COR-L47 (cell line): ENCODE measurements at places on chromosomes 16 and 17.

GRCh38 chr16:81696166-81696960 lies 82.7 kb upstream of the PLCG2 start:
- no peak for DNase-seq

- DNase-seq: no peak
Observed at GRCh38 chr17:80742581-80743180, 198.0 kb downstream of the RPTOR start.

GRCh38 chr17:45325810-45326209 lies 9.0 kb upstream of the MAP3K14 start:
- no peak for DNase-seq

DNA sequence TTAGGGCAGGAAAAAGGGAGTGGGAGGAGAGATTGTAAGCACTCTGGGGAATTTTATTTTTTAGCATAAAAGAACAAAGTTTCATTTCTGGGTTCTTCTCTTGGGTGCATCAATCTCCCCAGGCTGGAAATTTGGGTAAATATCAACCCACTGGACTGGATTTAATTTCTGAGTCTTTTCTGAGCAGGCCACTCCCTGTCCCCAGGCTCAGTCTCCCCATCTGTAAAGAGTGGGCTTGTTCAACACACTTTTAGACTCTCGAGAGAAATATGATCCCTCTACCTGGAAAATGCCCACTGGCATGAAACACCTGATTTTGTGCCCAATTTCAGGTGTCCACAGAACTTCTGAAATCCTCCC lies 617 bp upstream of the VTN start:
- DNase-seq: no peak

DNA sequence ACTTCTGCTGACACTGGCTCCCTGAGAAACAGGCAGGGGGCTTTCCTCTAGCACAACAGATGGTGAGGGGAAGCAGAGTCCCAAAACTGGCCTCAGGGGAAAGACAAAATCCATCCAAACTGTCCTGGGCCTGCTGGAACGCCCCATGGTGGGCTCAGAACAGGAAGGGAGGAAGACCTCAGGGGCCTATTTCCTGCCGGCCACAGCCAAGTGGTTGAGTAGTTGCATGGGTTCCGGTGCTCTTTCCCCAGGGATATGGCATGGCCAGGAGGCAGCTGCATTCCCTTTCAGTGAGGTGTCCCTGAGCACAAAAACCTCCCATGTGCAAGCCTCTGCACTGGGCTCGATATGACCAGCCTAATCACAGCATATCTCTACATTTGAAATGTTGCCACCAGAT lies 303.0 kb upstream of the IRX5 start:
- no peak for DNase-seq

GRCh38 chr16:27430923-27431484 lies 29.0 kb downstream of the IL21R start:
- no peak for DNase-seq
